Activated CD4-positive, alpha-beta T cell treated with anti-CD3 and anti-CD28 coated beads, Interleukin-2, amount 50 U/mL, for 48 hours (primary cell): ENCODE measurements at places on chromosomes 7 and 10.

- no peak for DNase-seq
Measured at GRCh38 chr7:96657347-96658021, 52.2 kb downstream of the SEM1 start.

DNA sequence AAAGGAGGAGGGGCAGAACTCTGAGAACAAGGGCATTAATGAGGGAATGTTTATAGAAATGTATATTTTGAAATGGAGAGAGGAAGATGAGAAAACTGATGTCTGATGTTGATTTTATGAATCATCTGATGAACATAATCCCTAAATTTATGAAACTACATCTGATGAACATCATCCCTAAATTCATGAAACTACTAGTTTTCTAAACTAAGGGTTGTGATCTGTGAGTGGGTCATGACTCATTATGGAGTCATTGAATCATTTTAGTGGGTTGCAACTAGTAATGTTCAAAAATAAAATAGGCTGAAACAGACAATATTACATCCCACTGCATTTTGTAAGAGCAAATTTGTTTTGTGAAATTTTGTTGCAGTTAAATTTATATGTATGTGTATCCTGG is 442.6 kb upstream of the TEX47 start:
- no peak for DNase-seq

DNA sequence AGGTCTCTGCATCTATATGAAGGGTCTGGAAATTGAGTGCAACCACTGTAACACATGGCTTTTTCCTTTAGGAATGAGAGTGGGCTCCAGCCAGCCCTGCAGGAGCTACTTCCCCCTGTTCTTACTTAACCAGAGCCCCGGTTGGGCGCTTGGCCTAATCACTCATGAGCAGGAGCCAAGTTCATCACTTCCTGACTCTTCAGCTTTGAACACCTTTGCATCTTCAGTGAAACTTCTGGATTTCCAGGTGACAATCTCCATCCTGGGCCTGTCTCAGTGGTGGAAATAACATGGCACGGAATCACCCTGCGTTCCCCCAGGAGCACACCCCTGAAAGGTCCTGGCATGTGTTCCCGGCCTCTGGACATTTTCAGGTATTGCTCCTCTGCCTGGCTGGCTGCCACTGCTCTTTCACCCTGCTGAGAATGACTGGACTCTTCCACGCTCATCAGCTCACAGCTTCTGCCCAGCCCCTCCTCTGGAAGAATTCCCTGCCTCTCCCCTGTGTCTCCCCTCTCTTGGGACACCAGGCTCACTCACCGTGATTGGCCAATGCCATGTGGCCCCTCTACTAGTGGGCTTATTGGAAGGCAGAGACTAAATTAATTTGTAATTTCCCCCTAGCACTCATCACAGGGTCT is 229.1 kb upstream of the GRB10 start:
- no peak for DNase-seq

DNA sequence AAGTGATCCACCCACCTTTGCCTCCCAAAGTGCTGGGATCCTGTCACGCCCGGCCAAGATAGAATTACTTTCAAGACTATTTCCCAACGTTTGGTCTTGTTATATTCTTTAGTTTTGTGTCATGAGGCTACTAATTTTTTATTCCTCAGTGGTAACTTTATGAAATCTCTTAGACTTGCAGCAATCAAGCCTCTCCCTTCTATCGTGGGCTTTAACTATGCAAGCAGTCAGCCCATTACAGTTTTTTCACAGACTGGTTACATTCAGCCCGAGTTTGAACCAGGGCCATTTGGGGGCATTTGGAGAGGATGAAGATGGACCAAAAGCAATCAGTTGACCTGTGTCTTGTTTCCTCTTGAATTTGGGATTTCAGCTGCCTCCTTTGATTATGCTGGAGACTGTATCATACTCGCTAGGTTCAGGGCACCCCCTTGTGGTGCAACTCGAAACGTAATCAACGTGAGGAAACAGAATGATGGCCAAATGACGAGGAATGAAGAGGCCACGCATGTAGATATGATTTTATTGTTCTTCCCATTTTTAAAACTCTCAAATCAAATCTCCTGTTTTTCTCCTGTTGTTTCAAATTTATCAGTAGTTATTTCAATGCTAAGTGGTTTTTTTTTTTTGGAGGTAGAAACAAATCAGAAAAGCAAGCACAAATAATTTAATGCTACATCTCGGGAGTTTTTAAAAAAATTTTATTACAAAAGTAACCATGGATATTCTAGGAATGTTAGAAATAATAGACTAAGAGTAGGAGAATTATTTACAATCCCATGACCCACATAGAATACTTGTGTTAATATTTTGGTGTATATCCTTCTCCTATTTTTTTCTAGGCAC is 151.6 kb downstream of the KIAA1217 start:
- peak; percentile 48 for DNase-seq

DNA sequence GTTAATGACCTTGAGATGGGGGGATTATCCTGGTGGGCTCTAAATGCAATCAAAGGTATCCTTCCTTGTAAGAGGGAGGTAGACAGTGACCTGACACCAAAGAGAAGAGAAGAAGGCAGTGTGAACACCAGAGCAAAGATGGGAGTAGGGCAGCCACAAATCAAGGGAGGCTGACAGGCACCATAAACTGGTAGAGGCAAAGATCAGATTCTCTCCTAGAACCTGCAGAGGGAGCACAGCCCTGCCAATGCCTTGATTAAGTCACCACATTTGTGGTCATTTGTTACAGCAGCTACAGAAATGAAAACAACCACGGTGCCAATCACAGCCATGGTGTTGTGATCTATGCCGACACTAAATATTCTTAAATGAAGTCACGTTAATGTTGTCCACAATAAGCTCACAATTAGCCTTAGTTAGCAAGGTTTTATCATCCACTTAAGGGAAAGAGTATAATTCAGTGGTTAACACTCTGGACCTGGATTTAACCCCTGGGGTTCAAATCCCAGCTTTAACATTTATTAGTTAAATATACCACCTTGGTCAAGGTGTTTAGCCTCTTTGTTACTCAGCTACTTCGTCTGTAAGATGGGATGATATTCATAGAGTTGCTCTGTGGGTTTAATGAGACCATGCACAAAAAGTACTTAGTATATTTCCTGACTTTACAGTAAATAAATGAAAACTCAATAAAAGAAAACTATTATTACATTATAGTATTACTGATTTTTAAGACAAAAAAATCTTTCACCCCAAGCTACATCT is 70.8 kb downstream of the SGMS1 start:
- peak; percentile 21 for DNase-seq

DNA sequence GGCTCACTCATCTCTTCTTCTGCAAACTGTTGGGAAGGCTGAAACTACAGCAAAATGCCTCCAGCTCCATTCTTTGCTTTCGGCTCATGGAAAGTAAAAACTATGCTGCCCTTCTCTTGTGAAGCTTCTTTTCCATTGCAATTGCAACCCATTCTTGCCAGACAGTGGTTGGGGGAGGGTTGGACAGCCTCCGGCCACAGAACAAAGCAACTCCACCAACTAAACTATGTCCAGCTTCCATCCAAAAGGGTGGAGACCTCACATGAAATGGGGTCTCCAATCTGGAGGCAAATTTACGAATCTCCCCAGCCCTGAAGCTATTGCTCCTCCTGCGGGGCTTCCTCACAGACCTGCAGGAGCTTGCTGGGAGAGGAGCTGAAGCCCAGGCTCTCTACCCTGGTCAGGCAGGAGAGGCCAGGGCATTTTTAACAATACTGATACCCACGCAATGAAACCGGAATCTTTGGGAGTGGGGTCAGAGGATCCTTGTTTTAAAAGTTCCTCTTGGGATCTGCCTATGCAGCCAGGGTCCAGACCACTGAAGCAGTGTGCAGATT is 549 bp downstream of the GPNMB start:
- DNase-seq: no peak

DNA sequence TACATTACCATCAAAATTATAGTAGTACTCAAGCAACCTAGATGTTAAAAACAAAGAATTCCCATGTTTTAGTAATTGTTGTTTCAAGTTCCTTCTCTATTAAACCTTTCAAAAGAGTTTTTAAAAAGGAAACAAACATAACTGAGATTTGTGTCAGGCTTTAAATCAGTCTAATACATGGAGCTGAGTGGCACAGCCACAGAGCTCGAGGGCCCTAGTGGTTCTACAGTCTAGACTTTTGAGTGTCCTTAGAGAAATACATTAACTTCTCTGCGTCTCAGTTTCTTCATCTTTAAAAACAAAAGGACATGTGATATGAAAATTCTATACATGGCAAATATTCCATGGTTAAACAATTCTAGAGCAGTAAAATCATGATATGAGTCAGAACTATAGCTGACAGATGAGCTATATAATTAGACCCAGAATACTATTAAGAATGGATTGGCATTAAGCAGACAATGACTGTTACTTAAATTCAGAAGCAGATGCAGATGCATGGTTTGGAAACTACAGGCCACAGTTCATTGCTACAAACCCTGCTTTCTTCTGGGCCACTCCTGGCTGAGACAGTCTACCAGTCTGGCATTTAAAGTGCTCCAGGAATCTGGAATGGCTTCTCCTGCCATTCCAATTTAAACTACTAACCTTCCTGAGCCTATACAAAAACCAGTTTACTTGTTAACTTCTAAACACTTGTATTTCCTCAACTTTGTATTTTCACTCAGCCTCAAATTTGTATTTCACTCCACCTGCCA is 77.4 kb downstream of the EPC1 start:
- DNase-seq: no peak

GRCh38 chr10:117226813-117227451 is 14.0 kb upstream of the SLC18A2 start:
- DNase-seq: peak; percentile 8

DNA sequence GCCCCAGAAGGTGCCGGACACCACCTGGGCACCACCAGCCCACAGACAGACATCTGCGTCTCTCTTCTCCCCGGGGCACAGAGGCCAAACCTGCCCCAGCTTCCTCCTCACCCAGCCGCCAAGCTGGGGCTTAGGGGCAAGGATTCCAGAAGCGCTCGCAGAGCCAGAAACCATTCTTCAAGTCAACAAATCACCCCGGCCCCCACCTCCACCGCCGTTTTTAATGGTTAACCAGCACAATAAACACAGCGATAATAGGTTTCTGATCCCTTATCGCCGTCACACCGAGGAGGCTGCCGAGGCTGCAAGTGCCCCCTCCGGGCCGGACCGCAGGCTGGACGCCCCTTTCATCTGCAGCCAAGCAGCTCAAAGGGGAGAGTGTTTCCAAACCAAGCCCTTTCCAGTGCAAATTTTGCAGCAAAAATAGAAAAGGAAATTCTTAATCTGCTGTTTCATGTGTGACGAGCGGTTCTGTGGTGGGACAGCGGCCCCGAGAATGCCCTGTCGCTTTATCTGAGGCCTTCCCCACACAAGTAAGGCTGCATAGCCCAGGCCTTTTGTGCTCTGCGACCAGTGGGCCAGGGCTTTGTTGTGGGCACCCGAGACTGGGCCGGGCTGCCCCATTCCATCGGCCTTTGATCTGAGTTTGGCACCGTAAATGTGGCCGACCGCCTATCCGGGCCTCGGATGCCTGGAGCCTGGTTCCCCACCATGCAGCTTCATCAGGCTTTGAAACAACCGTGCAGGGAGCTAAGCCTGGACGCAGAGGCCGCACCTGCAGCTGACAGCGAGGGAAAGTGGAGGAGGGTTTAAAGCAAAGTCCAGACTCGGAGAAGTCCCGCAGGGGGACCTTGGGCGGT is 83.2 kb downstream of the FOXL3 start:
- no peak for DNase-seq

- DNase-seq: no peak
Measured at GRCh38 chr7:26843705-26844104, 20.7 kb downstream of the SKAP2 start.

DNA sequence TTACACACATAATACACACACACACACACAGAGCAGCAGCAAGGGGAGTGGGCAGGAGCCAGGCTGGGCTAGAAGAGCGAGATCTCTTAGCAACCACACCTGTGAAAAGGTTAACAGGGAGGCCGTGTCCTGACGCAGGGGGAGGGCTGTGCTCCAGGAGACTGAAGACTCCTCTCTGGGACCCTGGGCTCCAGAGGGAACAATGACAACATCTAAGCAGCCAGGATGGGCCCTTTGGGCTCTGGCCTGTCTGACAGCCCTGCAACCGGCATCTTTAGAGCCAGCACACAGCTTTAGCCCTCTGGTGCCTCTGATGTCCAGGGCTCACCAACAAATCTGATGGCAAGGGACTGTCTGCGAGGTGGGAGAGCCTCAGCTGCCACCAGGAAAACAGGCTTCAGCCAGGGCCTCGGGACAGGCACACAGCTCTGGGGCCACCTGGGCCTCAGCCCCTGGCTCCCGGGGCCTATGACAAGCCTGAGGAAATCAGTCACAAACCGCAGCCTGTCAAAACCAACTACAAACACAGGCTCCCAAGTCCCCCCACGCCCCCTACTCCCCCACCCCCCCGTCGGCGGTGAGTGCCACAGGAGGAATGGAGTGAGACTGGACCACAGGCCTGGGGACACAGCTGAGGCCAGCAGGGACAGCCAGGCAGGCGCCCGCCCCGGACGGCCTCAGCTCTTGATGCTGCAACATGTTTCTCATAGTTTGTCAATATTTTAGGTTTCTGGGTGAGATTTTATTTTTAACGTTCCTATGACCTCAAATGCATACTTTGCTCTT is 102.8 kb downstream of the TNS3 start:
- no peak for DNase-seq

DNA sequence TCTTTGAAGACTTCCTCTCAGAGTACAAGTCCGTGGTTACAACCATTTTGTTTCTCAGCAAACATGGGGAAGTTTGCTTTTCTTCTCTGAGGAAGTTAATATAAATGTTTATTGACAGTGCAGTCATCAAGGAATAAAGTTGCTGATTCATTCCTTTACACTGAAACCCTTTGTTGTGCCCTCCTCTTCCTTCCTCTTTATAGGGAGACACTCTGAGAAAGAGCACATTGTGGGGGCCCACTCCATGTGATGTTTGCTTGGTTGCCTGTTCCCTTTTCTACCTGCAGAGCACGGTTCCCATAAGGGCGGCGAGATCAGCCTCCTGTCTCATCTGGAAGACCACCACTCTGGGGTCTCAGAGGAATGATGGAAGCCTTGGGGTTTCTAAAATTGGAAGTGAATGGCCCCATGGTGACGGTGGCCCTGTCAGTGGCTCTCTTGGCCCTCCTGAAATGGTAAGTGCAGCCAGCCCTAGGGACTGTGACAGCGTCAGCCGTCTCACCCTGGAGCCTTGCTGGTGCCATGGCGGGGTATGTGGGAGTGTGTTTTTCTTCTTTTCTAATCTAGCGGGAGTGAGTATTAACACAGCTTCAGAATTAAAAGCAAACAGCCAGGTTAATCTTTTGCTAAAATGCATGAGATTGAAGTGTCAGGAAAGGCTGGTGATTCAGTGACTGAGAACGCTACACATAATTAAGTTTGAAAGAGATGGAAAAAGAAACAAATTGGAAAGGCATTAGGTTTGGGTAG is at the start of gene TBXAS1:
TSS of gene TBXAS1 (plus strand) at position 240 of the 750 bp plus-strand sequence. CDS start at position 367, 127 bp downstream.
- DNase-seq: peak; percentile 13

GRCh38 chr7:136074843-136075242 is 97.7 kb upstream of the MTPN start:
- no peak for DNase-seq

- DNase-seq: no peak
Measured at GRCh38 chr7:13615679-13616078, 373.8 kb downstream of the ETV1 start.

DNA sequence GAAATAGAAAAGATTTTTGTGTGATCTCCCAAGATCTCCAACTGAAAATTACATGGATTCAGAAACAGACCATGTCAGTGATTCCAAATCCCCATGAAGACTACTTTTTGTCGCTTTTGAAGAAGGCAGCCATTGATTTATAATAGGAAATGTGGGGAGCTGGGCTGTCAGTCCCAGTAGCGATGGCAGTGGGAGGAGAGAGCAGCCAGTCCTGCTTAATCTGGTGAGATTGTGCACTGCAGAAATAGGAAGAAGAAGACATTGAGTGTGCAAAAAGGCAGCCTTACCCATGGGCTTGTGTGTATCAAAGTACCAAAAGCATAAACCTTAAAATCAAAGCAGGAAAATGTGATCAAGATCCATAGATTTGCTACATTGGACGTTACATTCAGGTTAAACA is 4.8 kb downstream of the ADRB1 start:
- no peak for DNase-seq
